CD4-positive, alpha-beta T cell treated with Interleukin-6 at 100 ng/mL for 8 hours (primary cell): ENCODE measurements at places on chromosomes 7 and 10.
A peak's percentile ranks its signal among the peaks of the same experiment; 100 is the strongest.

GRCh38 chr10:11162828-11163599 is 145.3 kb downstream of the CELF2 start:
- peak; percentile 91 for DNase-seq

DNA sequence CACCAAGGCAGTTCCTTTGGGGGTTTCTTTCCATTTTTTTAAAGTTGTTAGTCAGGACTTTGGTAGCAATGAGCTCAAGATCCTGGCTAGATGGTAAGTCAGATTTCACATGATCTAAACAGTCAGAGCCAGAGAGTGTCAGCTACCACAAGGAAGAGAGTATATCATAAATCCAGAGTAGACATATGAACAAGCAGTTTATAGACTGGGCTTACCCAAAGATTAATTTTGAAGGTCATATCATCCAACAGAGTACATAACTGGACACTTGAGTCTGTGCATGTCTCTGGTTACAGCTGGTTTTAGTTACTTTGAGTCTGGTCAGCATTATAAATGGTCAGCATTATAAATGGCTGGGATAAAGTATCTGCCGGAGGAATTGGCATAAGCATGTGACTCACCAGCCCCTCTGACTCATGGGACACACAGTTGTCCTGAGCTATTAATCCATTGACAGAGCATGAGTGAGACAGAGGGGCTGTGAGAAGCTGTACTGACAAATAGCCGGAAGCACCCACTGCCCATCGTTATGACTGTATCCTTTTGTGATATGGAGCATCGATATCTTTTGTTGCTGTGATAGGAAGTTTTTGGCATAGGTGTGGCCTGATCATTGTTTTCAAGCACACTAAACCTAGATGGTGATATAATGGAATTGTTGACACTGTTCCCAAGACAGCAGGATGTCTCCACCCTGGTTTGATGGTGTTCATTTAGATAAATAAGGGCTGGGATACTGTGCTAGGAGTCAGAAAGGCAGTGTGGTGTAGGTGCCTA is 19.3 kb downstream of the PPP1R3C start:
- no peak for DNase-seq

DNA sequence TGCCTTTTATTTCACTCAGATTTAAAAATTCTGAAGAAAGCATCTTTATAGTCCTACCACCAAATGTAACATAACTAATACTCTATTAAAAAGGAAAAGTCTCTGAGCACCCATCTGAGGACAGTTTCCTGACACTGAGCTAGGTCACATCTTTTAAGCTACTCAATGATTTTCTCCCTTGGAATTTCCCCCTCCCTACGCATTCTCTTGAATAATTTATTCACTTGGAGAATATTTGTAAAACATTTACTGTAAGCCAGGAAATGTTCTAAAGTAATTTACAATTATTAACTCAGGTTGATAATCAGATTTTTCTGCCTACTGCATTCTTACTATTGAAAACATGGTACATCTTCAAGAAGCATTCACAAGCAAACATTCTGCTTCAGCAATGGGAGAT is 297.2 kb upstream of the VSTM2A start:
- DNase-seq, result no peak

DNA sequence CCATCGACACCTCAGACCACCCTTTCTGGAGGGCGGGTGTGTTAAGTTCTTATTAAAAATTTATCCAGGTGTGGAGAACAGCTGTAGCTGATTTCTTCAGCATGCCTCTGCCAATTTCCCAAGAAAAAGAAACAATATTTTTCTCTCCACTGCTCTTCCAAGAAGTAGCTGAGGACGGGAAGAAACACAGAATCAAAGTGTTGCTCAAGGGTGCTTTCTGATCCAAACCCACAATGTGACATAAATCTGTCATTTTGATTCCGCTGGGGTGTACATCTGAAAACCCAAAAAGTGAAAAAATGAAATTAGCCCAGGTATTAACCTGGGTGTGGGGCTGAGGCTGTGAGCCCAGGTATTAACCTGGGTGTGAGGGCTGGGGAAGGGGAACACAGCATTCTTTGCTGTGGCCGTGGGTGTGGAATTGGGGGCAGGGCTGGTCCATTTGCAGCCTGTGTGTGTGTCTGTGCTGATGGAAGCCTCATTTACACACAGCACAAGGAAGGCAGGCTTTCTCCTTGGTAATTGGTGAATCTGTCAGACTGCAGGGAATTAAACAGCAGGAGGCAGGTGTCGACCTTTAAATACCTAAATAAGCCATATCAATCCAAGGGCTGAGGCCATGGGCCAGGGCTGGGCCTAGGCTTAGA is 48.4 kb upstream of the CCDC3 start:
- DNase-seq, result no peak

- DNase-seq, result no peak
Measured at GRCh38 chr10:14670551-14671240, 104.0 kb downstream of the FAM107B start.

- no peak for DNase-seq
Measured at GRCh38 chr7:71171476-71171875, 39.5 kb downstream of the GALNT17 start.

DNA sequence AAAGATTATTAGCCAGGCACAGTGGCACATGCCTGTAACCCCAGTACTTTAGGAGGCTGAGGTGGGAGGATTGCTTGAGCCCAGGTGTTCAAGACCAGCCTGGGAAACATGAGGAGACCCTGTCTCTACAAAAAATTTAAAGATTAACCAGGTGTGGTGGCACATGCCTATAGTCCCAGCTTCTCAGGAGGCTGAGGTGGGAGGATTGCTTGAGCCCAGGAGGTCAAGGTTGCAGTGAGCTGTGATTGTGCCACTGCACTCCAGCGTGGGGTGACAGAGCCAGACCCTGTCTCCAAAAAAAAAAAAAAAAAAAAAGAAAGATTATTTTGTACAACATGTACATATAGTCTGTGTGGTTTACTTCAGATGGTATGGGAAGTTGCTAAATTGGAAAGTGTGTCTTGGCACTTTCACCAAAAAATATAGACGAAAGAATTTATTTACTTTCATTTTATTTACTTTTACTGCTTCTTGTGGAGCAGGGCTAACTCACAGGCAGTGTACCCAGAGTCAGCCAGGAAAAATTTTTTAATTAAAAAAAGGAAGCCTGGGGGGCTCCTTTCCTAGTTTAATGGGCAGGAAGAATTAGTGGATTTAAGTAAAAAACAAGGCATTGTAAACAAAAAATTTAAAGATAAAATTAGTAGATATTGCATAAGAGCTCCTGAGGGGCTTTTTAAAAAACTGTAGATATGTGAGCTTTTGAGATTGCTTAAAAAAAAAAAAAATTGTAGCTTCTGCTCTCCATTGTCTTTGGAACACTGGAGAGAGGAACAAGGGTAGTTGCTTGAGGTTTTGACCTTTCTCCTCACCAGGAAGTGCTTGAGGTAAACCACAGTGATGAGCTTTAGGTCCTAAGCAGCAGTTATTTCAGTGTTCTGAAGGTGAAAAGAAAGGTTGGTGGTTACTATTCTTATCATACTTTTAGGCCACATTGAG is 44.6 kb upstream of the VDAC2 start:
- peak; percentile 45 for DNase-seq

DNA sequence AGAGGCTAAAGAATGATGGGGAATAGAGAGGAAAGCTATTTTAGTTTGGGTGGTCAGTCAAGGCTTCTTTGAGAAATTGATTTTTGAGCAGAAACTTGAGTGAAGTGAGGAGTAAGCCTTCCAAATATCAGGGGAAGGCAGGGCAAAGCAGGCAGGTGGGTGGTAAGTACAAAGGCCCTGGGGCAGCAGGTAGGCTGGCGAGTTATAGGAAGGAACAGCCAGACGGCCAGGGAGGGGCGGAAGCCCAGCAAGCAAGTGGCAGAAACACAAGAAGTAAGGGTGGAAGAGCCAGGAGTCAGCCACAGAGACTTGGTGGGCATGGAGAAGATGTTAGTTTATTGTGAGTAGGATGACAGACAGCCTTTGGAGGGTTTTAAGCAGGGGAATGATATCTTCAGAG is 34.9 kb downstream of the VWA2 start:
- DNase-seq, result no peak

GRCh38 chr7:81327468-81328266 is 408.8 kb upstream of the SEMA3C start:
- no peak for DNase-seq

- no peak for DNase-seq
Measured at GRCh38 chr10:70590655-70591416, 11.7 kb downstream of the PRF1 start.

DNA sequence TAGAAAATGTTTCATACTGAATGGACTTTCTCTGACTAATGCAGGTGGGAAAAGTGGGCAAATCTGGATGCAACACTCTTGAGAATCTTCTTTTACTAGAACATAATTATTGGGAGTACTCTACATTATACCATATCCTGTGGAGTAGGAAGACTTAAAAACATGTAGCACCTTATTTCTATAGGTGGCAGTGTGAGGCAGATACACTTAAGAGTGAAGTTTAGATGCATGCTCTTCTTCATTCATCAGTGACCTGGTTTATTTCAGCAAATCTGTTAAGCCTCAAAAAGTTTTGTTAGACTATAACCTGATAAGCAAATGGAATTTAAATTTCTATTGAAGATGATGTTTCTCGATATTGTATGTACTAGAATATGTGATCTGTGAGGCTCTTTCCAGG is 1087.1 kb upstream of the LRRN3 start:
- DNase-seq, result no peak

DNA sequence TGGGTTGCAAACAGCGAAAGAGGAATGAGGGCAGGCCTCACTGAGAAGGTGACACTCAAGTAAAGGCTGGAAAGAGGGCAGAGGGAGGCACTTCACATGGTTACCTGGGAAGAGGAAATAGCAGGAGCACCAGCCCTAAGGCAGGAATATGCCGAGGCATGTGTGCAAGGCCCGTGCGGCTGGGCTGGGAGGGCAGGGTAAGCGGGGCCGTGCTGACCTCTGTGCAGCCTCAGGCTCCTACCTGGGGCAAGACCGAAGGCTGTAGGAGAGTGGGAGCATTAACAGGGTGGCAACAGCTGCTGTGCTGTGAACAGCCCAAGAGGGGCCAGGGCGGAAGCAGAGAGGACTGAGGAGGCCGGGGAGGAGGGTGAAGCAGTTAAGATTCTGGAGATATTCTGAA is 24.0 kb upstream of the SH3PXD2A start:
- no peak for DNase-seq

DNA sequence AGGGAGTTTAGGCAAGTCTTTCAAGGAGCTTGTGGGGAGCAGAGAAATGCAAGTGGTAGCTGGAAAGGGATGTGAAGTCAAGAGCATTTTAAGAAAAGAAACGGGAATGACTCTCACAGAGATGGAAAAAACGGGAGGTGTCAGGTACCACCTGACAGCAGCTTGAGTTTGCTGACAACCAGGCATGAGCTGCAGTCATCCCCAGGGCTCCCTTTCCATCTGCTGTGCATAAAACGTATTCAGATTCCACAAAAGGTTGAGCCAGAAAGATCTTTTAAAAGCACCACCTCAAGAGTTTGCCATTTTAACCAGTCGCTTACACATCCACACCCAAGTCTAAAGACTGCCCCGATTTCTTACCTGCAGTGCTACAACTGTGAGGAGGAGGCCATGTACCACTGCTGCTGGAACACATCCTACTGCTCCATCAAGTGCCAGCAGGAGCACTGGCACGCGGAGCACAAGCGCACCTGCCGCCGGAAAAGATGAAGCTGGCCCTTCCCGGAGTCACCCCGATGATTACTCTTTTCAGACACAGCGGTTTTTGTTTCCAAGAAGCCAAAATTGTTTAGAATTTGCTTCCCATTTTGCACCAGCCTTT is 116.8 kb downstream of the ZMYND11 start:
- no peak for DNase-seq

DNA sequence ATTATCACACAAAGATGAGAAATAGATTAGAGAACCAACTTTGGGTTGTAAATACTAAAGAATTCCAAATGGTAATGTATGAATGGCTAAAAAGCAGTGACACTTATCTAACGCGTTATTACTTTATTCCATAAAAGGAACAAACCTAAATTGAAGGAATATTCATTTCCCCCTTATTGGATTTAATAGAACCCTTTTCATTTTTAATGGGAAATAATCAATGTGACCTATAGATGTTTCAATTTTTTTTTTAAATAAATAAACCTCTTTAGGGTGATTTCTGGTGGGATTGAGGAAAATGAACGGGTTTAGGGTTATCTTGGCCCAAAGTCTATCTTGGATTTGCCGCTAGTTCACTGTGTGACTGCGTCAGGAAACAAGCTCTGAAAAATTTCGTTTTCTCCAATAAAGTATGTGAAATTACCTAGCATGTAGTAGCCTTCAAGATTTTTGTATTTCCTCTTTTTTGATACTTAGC is 1.9 kb upstream of the ACBD5 start:
- no peak for DNase-seq

- DNase-seq, result no peak
Measured at GRCh38 chr7:77244222-77244934, 44.8 kb upstream of the FGL2 start.

DNA sequence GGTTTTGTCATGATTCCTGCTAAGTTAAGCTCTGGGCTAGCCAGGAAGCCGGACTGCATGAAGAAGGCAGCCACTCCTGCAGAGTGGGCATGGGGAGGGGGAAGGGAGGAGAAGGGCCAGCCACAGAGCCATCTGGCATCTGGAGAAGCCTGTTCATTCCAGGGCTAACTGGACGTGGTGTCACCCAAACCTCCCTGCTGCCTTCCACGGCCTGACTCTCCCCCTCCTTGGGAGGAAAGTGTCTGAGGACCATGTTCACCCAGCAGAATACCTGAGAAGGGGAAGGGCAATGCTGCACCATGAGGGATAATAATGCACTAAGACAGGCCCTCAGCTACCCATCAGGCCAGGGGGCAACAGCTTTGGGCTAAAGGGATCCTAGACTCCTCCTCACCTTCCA is 15.4 kb downstream of the AQP1 start:
- no peak for DNase-seq

DNA sequence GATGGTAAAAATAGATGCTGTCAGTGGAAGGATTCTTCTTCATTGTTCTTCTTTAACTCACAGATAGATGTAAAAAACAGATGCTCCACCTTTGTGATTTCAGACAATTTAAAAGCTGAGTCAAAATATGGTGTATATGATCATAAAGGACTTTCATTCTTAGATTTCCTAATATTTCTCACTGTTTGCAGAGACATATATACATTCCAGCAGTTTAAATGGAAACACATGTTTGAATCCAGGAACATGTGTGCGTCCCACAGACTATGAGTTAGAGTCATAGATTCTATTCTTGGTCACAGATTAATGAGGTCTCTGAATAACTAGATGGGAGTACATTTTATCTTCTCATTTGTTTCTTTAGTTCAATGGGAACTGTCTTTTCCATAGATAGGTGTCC is 109.6 kb downstream of the BICC1 start:
- no peak for DNase-seq

GRCh38 chr10:79310200-79310865 is 36.9 kb upstream of the PPIF start:
- DNase-seq, result no peak

- DNase-seq, result no peak
Measured at GRCh38 chr7:158698657-158699195, 5.9 kb downstream of the NCAPG2 start.
